ENCODE measurements at places on chromosomes 2 and 18.

GRCh38 chr2:235107640-235107951 lies 155.8 kb downstream of the SH3BP4 start:
- no peak for DNase-seq

DNA sequence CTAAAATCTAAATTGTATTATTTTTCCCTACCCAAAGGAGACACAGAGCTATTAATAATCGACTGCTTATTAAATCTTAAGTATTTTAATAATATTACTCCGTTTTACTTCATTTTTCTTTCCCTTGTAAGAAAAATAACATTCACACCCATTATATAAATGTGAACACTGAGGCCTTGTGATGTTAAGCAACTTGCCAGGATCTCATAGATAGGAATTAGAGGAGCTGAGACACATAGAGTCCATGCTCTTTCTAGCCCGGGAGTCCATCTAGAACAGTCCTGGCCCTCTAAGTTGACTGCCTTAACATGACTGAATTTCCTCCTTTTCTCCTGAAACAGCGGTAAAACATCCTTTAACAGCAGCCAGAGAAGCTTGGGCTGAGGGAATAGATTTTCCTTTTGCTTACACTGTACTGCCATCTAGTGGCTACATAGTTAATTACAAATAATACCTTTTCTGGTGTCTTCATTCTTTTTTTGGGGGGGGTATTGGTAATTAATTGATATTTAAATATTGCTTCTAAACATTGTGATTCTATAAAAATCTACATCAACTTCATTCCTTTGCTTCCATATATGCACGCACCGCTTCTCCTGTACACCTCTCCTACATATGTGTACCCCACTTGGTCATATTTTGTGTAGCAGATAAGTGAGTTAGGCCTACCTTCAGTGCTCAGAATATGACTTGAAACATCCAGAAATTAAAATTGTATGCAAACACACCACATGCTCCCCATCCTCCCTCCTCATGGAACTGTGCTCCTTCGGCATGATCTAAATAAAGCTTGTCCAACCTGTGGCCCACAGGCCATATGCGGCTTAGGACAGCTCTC lies 125.8 kb upstream of the HNMT start:
- peak; percentile 19 for DNase-seq

DNA sequence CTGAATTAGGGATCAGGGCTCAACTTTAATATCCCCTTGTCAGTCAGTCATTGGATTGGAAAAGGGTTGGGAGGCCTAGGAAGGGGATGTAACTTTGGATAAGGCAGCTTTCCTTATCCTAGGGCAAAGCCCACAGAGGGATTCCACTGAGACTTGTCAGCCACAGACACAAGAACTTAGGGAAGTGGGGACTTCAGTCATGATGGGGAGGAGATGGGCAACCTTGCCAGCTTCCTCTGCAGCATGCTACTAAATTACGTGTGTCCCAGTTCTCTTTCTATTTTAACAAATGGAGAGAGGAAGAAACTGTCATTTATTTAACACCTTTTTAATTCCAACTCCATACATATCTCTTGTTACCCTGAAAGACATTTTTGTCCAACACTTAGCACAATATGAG lies 237.8 kb downstream of the WDR7 start:
- no peak for DNase-seq

DNA sequence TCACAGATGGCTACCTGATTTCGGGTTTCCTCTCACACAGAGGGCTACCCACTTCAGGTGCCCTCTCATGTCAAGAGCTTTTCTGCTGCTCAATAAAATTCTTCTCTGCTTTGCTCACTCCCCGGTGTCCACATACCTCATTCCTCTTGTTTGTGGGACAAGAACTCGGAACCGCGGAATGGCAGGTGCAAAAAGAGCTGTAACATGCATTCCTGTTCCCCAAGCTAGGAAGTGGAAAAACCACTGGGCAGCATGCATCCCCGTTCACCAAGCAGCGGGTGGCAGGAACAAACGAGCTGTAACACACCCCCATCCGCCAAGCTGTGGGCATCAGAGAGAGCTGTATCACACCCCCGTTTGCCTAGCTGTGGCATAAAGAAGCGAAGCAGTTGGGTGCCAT lies 27.2 kb upstream of the FRZB start:
- no peak for DNase-seq

DNA sequence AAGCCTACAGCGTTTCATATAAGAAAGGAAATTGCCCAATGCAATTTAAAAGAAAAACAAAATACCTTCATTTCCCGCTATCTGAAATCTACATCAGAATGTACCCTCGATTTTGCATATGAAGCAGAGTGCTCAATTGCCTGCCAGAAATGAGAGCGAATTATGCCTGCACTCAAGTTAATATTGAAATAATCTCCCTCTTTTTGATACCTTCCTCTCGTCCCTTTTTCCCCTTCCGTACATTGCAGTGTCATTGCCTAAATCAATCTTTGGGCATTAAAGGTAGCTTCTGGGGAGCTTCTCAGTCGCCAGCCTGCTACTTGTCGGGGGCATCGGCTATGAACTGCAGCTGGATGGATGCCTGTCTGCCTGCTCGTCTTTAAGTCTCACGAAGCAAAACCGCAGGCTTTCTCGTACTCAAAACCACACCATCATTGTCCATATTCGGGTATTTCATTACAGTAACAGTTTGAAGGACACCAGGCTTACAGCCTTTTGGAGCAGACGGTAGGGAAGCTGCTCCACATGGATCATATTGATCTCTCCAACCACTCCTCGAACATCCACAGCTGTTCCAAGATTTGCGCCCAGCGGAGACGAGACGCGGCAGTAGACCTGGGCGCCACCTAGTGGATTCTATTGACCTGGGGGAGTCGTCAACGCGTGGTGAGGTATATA lies 64.0 kb upstream of the HNRNPA3 start:
- DNase-seq, result peak; percentile 76

GRCh38 chr18:41993151-41993550 lies 38.1 kb downstream of the PIK3C3 start:
- no peak for DNase-seq

DNA sequence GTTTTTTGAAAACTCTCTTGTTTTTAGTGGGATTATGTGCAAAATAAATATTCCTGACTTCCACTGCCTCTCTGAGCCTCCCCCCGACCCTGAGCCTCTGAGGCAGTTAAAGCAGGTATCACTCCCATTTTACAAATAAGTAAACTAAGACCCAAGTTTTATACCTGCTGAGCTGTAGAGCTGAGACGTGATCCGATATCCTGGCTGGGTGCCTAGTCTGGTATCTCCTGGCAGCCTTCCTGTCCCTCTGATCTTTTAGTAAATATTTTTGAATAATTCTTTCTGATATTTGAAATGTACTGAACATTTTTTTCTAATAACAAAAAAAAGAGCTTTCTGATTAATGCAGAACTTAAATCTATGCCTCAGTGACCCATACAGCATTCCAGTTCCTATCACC lies 108.3 kb upstream of the NOSTRIN start:
- DNase-seq, result no peak

GRCh38 chr18:54003195-54003594 lies 221.3 kb downstream of the MBD2 start:
- DNase-seq, result no peak

DNA sequence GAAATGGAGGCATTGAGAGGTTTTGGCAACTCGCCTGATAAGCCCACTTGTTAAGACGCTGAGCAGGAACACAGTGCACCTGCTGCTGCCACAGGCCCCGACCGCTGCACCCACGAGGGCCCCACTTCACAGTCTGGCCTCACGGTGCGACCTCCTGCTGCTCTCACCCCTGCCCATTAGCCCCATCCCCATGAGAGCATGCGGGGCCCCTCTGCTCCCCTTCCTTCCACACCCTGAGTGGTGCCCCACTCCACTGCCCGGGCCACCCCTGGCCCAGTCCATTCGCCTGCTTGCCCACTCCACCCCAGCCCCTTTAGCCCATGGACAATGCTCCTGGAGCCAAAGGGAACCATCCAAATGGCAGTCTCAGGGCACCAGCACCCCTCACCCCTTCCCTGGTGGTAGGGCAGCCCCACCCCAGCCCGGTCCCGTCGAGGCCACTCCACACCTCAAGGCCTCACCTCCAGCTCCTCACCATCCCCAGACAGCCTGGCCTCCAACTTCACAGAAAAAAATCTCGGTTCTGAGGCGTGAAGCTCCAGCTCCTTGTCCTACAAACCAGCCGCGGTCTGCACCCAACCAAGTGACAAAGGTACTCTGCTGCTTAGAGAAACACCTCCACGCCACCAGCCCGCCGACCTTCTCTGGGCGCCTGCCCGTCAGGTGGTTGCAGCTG lies 6.7 kb upstream of the GPR55 start:
- no peak for DNase-seq

- peak; percentile 10 for DNase-seq
Measured at GRCh38 chr2:151922845-151923666, 94.8 kb upstream of the ARL5A start.

- DNase-seq, result no peak
Measured at GRCh38 chr18:6088432-6088831, 193.1 kb upstream of the TMEM200C start.

DNA sequence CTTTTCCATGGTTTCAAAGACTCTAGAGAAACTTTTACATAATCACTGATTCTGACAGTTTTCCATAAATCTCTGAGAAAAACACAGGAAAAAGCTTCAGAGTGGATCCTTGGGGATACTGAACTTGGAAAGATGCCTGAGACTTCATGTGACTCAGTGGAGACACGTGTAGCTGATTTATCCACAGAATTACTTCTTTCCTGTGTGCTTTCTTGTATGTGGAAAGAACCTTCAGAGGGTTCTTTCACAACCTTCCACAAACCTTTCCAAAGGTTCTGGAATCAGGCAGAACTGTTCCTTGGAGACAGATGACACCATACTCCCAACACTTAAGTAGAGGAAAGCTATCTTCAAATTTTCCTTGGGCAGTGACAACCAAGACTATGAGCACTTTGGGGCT lies 207.2 kb downstream of the RND3 start:
- peak; percentile 11 for DNase-seq

DNA sequence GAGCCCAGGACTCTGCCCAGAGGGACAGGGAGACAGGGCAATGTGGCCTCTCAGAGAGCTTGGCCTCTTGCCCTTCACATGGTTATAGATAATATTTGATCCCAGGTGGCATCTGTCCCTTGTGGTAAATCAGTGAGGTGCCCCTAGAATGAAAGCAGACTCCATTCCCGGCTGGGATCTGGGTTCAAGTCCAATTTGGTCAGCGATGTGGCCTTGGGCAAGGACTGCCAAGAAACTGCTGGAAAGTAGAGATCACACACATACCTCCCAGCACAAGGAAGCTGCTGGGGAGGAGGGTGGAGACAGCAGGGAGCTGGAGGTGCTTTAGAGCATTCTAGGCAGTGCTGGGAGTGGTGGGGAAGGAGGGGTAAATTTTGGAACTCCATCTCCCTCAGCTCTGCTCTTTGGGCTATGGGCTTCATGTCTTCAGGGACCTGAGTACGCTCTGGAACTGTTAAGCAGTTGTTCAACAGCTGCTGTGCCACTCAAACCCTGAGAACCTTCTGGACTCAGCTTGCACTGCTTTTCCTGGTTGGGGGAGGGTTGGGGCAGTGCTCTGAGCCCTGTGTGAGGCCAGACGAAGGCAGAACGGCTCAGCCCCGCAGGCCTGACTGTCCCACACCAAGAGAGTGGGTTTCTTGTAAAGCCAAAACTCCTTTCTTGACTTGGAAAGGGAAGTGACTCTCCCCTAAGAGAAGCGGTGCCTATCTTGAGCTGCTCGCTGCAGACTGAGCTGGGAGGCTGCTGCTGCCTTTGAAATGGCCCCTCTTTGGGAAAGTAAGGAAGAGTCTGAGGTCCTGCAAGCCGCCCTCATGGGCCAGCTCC lies 23.0 kb downstream of the INPP5D start:
- no peak for DNase-seq

GRCh38 chr2:3806730-3807129 lies 103.4 kb downstream of the DCDC2C start:
- DNase-seq, result no peak

DNA sequence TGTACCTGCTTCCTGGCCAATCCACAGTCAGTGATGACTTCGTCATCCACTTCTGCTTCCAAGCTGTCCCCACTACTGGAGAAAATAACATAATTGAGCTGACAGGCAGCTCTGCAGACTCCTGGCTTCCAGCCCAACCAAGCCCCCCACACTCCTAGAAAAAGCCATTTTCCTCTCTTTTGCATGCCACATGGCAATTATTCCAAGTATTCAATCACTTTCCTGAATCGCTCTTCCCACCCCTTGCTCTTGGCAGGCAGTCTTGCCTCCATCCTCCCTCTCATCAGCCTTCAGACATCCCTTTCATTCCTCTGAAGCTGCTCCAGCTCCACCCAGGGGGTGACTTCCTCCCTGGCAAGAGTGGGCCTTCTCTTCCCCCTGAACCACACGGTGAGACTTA lies 14.3 kb upstream of the ST8SIA5 start:
- no peak for DNase-seq

DNA sequence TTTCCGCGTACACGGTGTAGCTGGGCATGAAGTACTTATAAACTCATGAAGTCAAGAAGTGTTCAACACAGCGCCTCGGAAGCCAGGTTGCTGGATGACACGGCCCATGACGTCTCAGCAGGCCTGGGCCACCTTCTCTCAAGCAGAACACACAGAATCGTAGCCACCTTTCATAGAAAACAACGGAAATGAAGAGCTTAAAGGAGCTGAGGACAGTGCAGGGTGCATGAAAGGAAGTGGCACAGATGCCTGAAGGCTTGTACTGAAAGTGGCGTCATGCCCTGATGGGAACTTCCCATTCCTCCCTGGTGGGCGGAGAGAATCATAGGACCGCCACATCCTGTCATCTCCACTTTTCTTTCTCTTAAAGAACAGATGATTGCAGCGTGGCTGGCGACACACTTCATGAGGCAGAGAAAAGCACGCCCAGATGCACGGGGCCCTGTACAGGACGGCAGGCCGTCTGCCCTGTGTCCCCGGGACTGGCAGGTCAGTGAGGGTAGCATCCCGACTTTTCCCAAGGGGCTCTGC lies 31.1 kb downstream of the HDAC4 start:
- DNase-seq, result peak; percentile 24

DNA sequence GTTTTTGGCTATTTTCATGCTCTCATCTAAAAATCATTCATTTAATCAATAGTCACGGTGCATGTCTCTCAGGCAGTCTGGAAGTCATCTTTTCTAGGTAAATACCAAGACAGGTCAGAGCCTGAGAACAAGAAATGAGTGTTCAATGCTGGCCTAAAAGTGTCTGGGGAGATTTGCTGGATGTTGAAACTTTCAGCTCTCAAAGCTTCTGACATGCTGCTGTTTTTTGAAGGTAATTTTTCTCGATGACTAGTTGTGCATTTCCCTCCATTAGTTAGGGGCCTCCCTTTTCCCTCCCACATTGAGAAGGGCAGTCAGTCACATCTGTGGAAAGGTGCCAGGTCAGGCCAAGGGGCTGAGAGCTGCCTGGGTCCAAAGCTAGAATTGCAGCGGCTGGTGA lies 115.6 kb downstream of the LPIN1 start:
- DNase-seq, result no peak

GRCh38 chr2:225334514-225334913 lies 65.0 kb upstream of the NYAP2 start:
- DNase-seq, result peak; percentile 28
